ENCODE measurements at places on chromosomes 2 and 18. TPM values are rescaled to one million over a fixed set of nuclear protein-coding genes. Genes with fewer than 3 reads are reported as not detected.

ZNF385B gene
- 0.24 TPM for total RNA-seq

KCNE4 gene
- 5.4 TPM for total RNA-seq

SIX2 gene
- total RNA-seq: not detected

AFF3 gene
- 0.90 TPM for total RNA-seq

ESPNL gene
- total RNA-seq: 0.77 TPM

RAD51AP2 gene
- not detected for total RNA-seq

ING5 gene
- total RNA-seq: 19.3 TPM

RAMP1 gene
- total RNA-seq: 1.2 TPM

MRPL30 gene
- total RNA-seq: 25.6 TPM

CCDC85A gene
- total RNA-seq: 39.3 TPM

DOK6 gene
- total RNA-seq: not detected

CRYBA2 gene
- not detected for total RNA-seq

DNA sequence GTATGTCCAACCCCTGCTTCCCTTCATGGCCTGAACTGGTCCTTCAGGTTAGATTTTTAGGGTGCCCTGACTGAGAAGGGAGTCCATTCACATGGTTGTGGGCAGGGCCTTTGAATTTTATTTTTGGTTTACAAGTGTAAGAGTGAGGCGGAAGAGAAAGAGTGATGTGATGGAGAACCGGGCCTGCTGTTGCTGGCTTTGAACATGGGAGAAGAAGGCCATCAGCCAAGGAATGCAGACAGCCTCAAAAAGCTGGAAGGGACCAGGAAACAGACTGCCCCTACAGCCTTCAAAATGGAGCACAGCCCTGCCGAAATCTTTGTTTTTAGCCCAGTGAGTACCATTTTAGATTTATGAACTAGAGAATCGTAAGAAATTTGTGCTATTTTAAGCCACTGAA is 105.0 kb downstream of the CDK15 start:
- no peak overlapping the region for H3K27ac ChIP-seq
- no peaks in the 10 kb centered on the region for H3K36me3 ChIP-seq
- H3K27me3 ChIP-seq: no peaks in the 10 kb centered on the region
- H3K4me3 ChIP-seq: no peak overlapping the region
- no peak for DNase-seq

DNA sequence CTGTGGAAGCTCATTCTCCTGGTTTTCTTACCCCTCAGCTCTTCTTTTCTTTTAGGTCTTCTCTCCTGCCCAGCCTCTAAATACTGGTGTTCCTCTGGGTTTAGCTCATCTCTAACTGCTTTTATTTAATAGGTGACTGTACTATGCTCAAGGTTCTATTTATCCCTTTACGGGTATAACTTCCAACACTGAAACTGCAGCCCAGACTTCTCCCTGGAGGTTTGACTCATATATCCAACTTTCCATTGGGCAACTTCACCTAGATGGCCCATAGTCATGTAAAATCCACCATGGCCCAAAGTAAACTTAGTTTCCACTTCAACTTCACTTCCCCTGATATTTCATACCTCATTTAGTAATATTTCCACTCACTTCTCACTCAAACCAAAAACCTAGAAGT is 273.1 kb downstream of the PLCL1 start:
- peaks cover 2% of the 10 kb centered on the region for H3K27me3 ChIP-seq
- H3K4me1 ChIP-seq: no peaks in the 10 kb centered on the region
- DNase-seq: no peak
- no peak overlapping the region for H3K4me3 ChIP-seq

- H3K27me3 ChIP-seq: peaks cover 6% of the 10 kb centered on the region
- no peaks in the 10 kb centered on the region for H3K36me3 ChIP-seq
- H3K4me1 ChIP-seq: peaks cover 1% of the 10 kb centered on the region
These were observed 54.2 kb upstream of the ID2 start for GRCh38 chr2:8627692-8628085.

DNA sequence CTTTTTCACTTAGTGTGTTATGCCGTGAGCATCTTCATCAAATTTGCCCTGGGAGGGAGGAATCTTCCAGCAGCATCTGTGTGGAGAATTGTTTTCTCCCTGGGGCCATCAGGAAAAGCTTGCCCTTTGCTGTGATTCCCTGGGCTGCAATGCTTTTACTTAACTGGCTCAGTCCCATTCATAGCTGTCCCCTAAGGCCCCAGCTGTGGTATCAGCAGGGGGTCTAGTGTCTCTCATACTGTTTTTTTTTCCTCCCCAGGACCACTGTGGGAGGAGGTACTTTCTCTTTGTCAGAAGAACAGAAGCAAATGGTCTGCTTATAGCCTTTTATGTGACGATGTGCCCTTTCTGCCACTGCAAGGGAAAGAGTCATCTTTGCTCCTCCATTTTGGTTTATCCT is 176.8 kb upstream of the CELF4 start:
- DNase-seq: no peak
- H3K4me3 ChIP-seq: no peak overlapping the region
- H3K4me1 ChIP-seq: no peaks in the 10 kb centered on the region
- H3K27ac ChIP-seq: no peak overlapping the region
- H3K36me3 ChIP-seq: no peaks in the 10 kb centered on the region

DNA sequence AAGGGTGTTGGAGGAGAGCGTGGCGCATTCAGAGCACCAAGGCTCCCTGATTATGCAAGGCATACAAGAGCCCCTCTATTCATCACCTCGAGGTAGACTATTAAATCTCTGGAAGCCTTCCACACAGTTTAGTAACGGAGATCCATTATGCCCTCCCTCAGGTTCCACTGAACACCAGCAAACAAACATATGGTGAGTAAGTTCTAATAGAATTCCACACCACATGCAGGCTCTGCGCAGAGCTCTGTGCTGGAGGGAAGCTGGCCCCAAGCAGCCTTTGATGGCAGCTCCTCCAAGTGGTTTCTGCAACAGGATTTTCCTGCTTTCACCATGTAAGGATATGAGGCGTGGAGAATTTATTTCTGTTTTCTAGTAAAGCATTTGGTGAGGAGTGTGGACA is 238.6 kb downstream of the C1D start:
- peaks cover 27% of the 10 kb centered on the region for H3K36me3 ChIP-seq
- DNase-seq: peak; percentile 10
- H3K27ac ChIP-seq: no peak overlapping the region
- peaks cover 3% of the 10 kb centered on the region for H3K27me3 ChIP-seq
- H3K4me1 ChIP-seq: peaks cover 33% of the 10 kb centered on the region
- no peak overlapping the region for H3K4me3 ChIP-seq

DNA sequence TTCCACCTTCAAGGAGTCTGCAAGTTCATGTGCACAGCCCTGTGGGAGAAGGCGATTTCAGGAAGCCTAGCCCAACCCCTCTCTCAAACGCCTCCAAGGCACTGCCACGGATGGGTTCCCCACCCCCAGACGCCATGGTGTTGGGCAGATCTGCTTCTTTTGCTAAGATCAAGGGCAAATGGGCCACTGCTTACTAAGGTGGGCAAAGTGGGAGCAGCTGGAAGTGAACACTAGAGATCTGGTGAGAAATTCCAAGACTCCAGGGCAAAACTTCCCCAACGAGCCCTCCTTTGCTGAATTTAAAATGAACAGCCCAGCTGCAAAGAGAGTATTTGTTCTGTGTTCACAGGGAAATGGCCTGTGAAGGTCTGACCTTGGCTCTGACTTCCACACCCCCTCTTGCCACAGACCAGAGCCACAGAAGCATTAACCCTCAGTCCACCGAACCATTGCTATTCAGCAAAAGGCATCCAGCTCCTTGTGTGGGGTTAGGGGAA is 45.1 kb upstream of the ZBTB7C start:
- H3K4me1 ChIP-seq: peaks cover 17% of the 10 kb centered on the region
- H3K4me3 ChIP-seq: no peak overlapping the region
- no peak overlapping the region for H3K27ac ChIP-seq
- no peak for DNase-seq
- peaks cover 24% of the 10 kb centered on the region for H3K27me3 ChIP-seq

GRCh38 chr2:240469239-240469636 is 33.8 kb downstream of the GPC1 start:
- H3K36me3 ChIP-seq: peaks cover 18% of the 10 kb centered on the region
- peak overlapping the region; percentile 34 for H3K27ac ChIP-seq
- peaks cover 20% of the 10 kb centered on the region for H3K27me3 ChIP-seq

- no peak for DNase-seq
- no peaks in the 10 kb centered on the region for H3K4me1 ChIP-seq
- H3K36me3 ChIP-seq: no peaks in the 10 kb centered on the region
- H3K27me3 ChIP-seq: no peaks in the 10 kb centered on the region
These were observed 334.5 kb upstream of the SPHKAP start for GRCh38 chr2:228516019-228516418.

GRCh38 chr2:144300632-144301031 is 219.3 kb downstream of the ZEB2 start:
- H3K4me1 ChIP-seq: no peaks in the 10 kb centered on the region
- H3K4me3 ChIP-seq: no peak overlapping the region
- no peaks in the 10 kb centered on the region for H3K27me3 ChIP-seq
- no peaks in the 10 kb centered on the region for H3K36me3 ChIP-seq
- H3K27ac ChIP-seq: no peak overlapping the region

GRCh38 chr2:46411985-46412384 is 67.4 kb upstream of the TMEM247 start:
- DNase-seq: no peak
- peaks cover 4% of the 10 kb centered on the region for H3K27me3 ChIP-seq
- H3K4me3 ChIP-seq: no peak overlapping the region
- peaks cover 10% of the 10 kb centered on the region for H3K36me3 ChIP-seq
- H3K4me1 ChIP-seq: peaks cover 39% of the 10 kb centered on the region

GRCh38 chr2:232369126-232369951 is 9.2 kb upstream of the ALPP start:
- no peak for DNase-seq
- peaks cover 12% of the 10 kb centered on the region for H3K27me3 ChIP-seq
- H3K4me3 ChIP-seq: no peak overlapping the region
- no peaks in the 10 kb centered on the region for H3K36me3 ChIP-seq
- peaks cover 14% of the 10 kb centered on the region for H3K4me1 ChIP-seq

DNA sequence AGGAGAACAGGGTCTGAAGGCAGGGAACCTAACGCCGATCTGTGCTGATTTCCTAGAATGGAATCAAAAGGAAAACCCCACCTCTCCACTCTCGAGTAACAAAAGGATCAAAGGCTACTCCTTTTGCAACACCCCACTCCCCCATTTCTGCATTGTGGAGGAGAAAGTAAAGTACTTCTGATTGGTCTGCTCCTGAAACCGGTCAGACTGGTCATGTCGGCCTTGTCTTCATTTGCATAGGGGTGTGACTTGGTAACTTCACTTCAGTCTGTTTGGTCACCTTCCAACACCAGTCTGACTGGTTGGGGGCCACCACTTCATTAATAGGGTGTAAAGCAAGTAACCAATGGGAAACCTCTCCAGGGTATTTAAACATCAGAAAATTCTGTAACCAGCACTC is 771.9 kb downstream of the ERBB4 start:
- H3K4me3 ChIP-seq: no peak overlapping the region
- H3K36me3 ChIP-seq: no peaks in the 10 kb centered on the region
- no peak overlapping the region for H3K27ac ChIP-seq
- no peak for DNase-seq
- H3K4me1 ChIP-seq: no peaks in the 10 kb centered on the region

DNA sequence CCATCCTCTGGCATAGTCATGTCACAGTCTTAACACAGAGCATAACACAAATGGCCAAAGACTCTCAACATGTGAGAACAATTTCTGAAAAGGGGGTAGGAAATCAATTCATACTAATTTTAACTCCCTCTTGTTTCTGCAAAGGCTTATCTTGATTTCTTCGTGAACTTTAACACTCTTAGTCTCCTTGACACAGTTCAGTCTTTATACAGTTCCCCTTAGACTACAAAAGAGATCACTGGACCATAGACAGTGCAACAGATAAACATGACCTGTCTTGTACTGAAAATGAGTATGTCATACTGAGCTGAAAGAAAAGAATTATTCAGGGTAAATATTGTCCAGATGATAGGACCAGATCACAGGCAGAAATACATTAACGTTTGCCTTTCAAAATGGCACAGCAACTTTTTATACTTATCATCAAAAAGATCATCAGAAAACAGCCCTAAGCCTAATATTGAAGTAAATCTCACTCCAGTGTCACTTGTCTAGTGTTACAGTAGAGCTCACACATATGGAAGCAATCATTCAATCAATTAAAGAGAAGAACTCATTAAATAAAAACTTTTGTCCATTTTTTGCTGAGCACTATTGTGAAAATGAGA is 56.4 kb upstream of the VRK2 start:
- H3K4me3 ChIP-seq: no peak overlapping the region
- peaks cover 4% of the 10 kb centered on the region for H3K27me3 ChIP-seq
- no peak overlapping the region for H3K27ac ChIP-seq
- H3K4me1 ChIP-seq: peaks cover 8% of the 10 kb centered on the region
- no peak for DNase-seq

GRCh38 chr2:128505150-128505490 is 186.5 kb upstream of the HS6ST1 start:
- peaks cover under 1% of the 10 kb centered on the region for H3K4me1 ChIP-seq
- H3K27ac ChIP-seq: no peak overlapping the region
- H3K36me3 ChIP-seq: no peaks in the 10 kb centered on the region
- peaks cover 22% of the 10 kb centered on the region for H3K27me3 ChIP-seq
- H3K4me3 ChIP-seq: no peak overlapping the region

GRCh38 chr18:51398104-51398503 is 200.6 kb upstream of the MEX3C start:
- no peak for DNase-seq
- H3K36me3 ChIP-seq: no peaks in the 10 kb centered on the region
- no peaks in the 10 kb centered on the region for H3K4me1 ChIP-seq
- H3K27ac ChIP-seq: no peak overlapping the region
- H3K4me3 ChIP-seq: no peak overlapping the region
- H3K27me3 ChIP-seq: peaks cover 1% of the 10 kb centered on the region

GRCh38 chr2:193240752-193241151 is 1046.0 kb upstream of the TMEFF2 start:
- H3K4me1 ChIP-seq: no peaks in the 10 kb centered on the region
- H3K4me3 ChIP-seq: no peak overlapping the region
- no peak for DNase-seq
- no peaks in the 10 kb centered on the region for H3K36me3 ChIP-seq
- no peak overlapping the region for H3K27ac ChIP-seq

Measured in HFFc6 (cell line).